Stimulated activated CD8-positive, alpha-beta memory T cell treated with anti-CD3 and anti-CD28 coated beads, Interleukin-2, amount 100 ng/mL, for 1 hour (primary cell): ENCODE measurements at places on chromosomes 16 and 17.

DNA sequence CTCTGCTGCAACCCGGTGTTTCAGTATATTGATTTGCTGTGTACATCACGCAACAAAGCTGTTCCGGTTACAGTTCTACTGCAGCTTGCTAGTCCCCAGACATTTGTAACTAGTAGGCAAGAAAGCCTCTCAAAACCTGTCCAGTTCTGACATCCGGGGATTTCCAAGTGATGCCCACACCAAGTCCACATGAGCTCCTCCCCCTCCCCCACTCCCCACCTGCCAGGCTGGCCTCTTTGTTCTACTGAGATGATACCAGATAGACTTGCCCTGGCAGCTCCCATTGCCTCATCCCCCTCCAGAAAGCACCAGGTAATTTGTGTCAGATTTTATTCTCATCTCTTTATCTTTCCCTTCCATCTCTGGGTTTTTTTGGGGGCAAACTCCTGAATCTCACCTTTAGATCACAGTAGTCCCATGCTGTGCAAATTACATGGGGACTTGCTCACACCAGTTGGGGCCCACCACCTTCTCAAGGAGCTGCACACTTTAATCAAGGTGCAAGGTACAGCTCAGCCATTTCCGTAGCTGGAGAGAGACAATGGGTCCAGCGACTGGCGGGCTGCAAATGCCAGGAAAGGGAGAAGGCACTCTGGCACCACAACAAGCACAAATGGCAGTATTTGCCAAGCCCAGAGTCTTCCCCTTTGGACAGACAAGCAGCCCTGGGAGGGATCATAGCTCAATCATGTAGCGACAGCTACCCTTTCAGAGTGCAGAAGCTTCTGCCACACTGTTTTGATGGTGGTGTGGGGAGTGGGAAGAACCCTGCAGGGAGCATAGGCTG lies 183.1 kb downstream of the CYLD start:
- no peak for DNase-seq

- DNase-seq, result no peak
Measured at GRCh38 chr17:78689029-78689428, 93.0 kb downstream of the CYTH1 start.

DNA sequence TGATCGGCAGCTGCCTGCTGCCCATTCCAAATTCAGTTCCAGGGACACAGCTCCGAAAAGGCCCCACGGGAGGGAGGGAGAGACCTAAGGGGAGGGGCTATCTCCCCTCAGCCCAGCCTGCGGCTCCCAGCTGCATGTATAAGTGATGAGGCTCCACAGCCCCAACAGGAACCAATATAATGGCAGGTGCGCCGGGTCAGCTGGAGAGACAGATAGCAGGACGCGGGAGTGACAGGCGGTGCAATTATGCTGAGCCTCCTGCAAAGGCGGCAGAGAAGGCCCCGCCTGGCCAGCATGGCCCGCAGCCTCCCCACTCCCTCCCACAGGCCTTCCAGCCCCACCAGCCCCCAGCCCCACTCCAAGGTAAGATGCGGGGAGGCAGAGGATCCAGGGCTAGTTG lies 8.1 kb upstream of the C1QL1 start:
- DNase-seq, result no peak

DNA sequence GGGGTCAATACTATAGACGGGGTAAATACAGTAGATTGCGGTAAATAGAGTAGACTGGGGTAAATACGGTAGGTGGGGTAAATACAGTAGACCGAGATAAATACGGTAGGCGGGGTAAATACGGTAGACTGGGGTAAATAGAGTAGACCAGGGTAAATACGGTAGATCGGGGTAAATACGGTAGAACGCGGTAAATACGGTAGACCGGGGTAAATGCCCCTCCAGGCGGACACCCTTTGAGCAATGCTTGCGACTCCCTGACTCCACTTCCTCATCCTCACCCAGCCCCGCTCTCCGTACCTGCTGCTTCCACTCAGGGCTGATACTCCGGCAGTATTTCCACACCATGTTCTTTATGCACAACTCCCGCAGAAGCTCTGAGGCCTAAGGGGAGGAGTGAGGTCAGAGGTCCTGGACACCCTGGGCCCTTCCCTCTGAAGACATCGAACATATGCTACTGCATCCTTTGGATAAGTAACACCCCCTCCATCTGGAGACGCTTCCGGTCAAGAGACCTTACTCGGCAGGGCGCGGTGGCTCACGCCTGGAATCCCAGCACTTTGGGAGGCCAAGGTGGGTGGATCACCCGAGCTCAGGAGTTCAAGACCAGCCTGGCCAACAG lies 13.3 kb upstream of the CRK start:
- DNase-seq, result no peak

DNA sequence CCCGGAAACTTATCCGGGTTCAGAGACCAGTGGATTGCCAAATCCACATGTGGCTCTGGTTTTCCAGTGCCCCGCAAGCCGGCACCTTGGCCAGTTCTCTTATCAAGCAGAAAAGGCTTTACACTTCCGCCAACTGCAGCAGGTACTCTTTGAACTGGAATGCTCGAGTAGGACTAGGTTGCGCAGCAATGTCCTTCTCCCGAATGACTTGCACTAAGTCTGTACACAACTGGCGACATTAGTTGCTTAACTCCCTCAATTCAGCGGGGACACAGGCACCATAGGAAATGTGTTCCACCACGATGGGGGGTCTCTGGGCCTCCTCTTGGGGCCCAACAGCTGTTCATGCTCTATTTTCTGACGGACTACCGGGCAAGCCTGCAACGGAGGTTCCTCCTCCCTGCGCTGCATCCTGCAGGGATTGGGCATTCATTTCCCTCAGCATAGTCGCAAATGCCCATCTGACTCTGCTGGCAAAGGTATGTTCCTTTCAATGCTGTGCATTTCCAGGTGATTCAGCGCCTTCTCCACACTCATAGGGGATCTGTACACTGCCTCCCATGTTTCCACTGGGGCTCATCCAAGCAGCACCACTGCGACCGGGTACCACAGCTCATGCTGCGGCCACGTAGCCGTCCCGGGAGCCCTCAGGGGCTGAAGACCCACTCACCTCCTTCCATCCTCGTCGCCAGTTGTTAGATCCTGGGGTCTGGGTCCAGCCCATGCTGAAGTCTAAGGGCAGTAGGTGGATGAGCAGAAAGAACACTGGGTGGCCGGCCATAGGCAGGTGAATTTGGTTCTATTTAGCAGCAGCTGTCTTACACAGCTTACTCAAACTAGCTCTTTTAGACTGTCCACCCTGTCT lies 34.2 kb upstream of the APPBP2 start:
- no peak for DNase-seq

- no peak for DNase-seq
Measured at GRCh38 chr16:2038382-2039231, 9.0 kb downstream of the NTHL1 start.

DNA sequence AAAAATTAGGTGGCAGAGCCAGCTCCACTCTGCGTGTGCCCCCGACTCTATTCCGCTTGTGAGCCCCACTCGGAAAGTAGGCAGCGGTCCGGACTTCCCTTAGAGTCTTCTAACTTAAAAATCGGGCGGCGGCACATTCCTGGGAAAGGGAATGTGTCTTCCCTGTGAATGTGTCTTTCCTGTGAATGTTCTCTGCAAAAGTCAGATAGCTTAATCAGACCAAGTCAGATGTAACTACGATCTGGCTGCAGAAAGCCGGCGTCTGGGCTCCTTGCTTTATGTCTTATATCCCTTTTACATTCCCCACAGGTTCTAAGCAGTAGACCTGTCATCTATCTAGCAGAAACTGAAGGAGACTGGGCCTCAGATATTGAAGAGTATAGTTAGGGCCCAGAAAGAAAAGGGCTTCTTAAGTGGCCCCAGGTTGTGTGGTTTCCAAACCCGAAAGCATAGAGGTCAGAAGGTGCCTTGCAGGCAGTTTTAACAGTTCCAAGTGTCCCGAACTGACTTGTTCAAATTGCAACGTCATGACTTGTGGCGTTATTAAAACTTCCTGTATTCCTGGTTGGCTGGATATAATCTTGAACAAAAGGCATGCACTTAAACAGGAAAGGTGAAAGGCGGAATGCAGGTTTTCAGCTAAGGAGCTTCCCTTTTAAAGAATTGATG lies 601 bp downstream of the PHKB start:
- no peak for DNase-seq

DNA sequence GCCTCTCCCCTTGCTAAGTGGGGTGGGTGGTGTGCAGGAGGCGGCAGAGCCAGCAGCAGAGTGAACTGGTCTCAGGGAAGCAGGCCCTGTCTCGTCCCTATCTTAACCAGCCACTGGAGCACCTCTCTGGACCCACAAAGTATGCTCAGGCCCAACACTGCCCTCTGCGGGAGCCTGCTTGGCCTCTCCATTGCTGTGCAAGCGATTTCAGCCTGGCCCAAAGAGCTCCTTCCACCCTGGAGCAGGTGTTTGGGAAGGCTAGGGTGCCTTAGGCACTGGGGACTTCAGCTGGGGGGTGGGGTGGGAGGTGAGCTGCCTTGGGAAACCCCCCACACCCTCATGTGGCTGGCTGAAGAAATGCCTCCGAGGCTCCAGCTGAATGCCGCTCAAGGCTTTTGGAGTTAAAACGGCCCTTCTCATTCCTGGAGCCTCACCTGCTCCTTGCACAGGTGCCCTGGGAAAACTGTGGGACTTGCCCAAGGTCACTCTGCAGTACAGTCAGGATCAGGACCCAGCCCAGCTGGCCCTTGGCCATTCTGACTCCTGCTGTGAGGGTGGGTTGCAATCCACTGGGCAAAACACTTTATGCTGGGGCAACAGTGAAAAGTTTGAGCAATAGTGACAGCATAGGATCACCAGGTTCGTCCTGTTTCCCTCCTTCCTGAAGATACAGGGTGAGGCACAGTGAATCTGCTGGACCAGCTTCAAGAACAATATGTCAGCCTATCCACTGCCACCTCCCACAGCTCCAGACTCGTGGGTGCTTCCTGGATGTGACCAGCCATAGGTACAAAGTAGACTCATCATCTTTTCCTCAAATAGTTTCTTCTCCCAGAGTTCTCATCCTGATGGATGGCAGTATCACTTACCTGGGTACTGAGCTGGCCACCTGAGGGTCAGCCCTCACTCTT lies 5.9 kb upstream of the UBE2O start:
- DNase-seq, result no peak

DNA sequence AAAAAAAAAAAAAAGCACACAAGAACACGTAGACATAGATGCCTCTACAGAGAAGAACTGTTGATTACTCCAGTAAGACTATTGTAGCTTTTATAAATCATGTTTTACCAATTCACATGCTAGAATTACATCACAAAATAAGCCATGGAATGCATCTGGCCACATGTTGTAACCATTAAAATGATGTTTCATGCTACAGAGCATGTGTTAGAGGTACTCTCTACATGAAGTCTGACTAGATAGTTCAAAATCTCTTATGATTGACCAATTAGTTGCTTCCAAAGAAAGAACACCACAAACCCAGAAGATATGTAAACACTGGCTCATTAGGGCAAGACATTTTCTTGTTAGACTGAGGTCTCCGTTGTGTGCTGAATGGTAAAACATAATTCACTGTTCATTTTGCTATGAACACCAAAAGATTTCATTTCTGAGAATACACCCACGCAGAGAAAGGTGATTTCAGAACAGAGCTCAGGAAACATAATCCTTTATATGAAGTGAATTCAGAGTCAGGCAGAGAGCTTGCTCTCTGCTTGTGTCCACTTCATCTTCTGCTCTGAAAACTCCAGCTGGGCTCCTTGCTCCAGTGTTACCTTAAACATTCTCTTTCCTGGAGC lies 411.4 kb upstream of the SOX9 start:
- DNase-seq, result no peak

DNA sequence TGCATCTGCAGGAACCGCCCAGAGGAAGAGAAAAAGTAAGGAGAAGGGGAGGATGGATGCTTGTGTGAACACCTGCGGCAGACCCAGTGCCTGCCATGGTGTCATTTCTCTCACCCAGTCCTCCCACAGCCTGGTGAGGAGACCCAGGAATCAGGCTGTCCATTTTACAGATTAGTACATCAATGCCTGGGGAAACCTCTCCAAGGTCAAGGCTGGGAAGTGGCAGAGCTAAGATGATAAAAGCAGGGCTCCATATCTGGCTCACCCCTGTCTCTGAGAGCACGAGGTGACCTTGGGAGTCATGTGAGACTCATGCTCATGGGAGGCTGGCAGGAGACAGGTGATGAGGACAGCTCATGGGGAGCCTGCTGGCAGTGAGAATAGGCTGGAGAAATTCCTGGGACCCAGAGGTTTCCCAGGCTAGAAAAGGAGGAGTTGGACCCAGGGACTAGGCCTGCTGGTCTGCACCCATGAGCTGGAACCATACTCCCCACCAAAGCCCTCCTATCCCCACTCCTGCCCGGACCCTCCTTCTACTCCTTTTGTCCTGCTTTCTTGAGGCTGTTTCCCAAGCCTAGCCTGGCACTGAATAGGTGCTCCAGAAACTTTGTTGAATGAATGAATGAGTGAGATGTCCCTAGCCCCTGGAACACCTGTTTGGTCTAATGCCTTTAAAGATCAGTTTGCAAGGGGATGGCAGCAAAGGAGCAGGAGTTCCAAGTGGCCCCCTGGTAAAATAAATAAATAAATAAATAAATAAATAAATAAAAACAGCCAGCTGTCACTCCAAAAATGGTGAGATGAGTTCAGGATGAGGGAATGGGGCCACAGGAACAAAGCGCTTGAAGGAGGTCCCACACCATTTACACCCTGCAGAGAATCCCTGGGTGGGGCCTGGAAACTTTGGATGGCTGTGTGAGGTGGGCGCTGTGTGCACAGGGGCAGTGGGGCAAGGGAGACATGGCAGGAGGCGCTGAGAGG lies 1.6 kb downstream of the ZNF629 start:
- DNase-seq, result no peak

GRCh38 chr17:385178-385835 lies 32.7 kb upstream of the RPH3AL start:
- DNase-seq, result no peak

DNA sequence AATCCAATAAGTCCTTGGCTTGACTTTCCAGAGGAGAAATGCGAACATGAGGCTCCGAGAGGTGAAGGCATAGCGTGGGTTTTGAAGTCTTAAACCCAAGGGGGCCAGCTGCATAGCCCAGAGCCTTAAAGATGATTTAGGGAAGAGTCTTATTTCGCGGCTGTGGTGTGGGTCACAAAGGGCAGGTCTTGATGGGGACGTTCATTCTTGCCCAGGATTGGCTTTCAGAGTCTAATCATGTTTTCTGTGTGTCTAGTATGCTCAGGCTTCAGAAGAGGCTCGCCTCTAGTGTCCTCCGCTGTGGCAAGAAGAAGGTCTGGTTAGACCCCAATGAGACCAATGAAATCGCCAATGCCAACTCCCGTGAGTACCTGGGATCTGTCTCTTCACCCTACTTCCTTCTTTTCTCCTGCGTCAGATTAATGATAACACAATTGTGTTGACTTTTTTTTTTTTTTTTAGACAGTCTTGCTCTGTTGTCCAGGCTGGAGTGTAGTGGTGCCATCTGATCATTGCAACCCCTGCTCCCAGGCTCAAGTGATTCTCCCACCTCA lies 951 bp downstream of the RPL19 start:
- no peak for DNase-seq

- DNase-seq, result no peak
Measured at GRCh38 chr16:58509256-58510096, 5.8 kb upstream of the SETD6 start.

DNA sequence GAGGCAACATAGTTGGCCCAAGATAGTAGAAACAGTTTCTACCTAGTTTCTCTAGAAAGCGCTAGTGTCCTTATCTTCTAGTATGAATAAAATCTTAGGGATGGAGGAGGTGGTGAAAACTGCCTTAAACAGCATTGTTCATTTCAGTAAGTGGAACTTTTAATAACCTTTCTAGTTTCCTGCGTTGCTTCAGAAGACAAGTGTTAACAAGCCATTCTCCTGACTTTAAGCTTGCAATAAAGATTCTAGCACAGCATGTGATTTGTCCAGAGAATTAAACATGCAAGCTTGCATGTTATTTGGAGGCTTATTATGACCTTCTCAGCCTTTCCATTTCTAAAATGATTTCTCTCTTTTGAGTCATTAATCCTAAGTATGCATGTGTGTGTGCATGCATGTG lies 72.3 kb downstream of the TANGO6 start:
- DNase-seq, result no peak
